ENCODE measurements at places on chromosomes 11 and 22. TPM values are rescaled to one million over a fixed set of nuclear protein-coding genes. Genes with fewer than 3 reads are reported as not detected.

DNA sequence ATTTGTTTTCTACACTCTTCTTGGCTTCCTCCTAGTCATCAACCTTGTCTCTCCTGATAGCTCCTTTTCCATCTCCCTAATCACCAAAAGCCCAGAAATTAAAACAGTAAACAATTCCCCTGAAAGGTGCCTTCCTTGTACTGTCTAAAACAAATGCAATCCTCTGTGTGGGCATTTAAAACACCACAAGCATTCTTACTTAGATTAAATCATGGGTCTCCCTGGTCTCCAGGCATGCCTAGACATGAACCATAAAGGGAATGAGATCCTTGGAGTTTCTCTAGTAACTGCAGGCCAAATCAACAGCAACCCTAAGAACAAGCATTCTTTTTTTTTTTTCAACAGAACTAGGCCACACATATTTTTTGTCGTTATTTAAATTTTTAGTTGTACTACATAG lies 1.9 kb downstream of the BTG4 start:
- DNase-seq, result no peak

- DNase-seq, result no peak
Observed at GRCh38 chr11:45250035-45250718, 36.0 kb downstream of the SYT13 start.

GRCh38 chr11:34899633-34900016 lies 16.6 kb downstream of the APIP start:
- DNase-seq, result peak; percentile 27

- DNase-seq, result no peak
Observed at GRCh38 chr22:42808521-42808920, 48.6 kb downstream of the ARFGAP3 start.

- DNase-seq, result no peak
Observed at GRCh38 chr11:25065746-25066145, 568.9 kb downstream of the LUZP2 start.

GRCh38 chr11:73095613-73096012 lies 46.5 kb downstream of the FCHSD2 start:
- DNase-seq, result no peak

GRCh38 chr11:35905646-35906276 lies 38.1 kb upstream of the LDLRAD3 start:
- no peak for DNase-seq

GRCh38 chr11:10824888-10825287 lies 16.2 kb upstream of the EIF4G2 start:
- DNase-seq, result no peak

The PANX2 gene
- polyA plus RNA-seq, result 4.3 TPM

The BAIAP2L2 gene
- polyA plus RNA-seq, result 4.3 TPM

The GUCY1A2 gene
- 0.12 TPM for polyA plus RNA-seq
